Fibroblast of gingiva (primary cell): ENCODE measurements at places on chromosomes 6 and 20.

DNA sequence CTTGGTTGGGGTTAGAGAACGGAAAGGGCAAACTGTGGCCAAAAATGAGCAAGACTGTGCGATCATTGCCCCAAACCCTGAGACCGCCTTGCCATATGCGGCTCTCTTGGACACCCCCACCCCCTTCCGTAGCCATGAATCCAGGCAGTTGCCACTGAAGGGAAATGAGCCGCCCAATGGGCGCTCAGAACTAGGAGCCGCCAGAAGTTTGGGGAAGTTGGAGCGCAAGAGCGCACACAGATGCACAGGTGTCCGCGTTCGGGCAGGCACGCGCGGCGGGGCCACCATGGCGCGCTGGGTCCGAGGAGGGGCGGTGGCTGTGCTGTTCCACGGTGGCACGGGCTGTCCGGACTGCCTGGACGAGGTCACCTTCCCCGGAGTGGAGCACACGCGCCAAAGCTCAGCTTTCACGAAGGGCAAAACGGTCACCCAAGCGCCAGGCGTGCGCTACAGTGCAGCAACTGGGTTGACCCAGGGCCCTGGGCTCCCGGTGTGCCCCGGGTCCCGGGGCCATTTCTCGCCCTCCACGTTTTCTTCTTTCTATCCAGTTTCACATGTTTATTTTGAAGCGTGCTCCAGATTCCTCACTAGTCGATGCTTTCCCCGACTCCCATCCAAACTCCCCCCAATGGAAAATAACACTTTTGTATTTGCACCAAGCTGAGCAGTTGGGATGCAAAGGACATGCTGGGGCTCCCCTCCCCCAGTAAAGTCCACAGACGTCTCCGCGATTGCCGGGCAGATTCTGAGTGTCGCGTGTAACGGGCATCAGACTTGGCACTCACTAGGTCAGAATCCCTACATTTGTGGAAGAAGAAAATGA lies 906 bp upstream of the PDE10A start:
- peak; percentile 5 for DNase-seq

DNA sequence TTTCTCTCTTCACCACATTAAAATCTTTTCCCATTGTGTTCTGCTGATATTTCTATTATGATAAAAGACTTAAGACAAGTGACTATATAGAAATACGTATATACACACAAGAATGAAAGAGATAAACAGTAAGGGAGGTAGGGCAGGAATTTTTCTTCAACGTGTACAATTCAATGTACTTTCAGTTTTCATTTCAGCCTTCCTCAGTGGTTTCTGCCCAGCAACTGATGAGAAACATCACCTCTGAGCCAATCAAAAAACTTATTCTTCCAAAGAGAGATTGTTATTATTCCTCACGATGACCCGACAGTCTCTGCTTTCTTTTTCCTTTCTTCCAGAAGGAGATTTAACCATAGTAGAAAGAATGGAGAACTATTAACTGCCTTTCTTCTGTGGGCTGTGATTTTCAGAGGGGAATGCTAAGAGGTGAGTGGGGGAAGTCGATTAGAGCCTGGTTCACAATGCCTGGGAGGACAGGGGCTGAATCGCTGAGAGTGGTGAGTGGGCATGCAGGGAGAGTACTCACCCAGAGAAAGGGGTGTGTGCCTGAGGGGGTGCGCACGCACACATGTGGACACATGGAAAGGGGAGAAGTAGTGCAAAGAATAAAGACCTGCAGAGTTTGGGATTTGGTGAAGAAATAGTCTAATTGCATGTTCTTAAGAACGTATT lies at the start of gene BTN3A1:
BTN3A1 (plus strand) TSS at position 289 of the 672 bp plus-strand sequence. CDS start 3,289 bp downstream, outside the sequence.
- peak; percentile 61 for DNase-seq

GRCh38 chr6:33744001-33744848 lies 2.5 kb downstream of the IP6K3 start:
- DNase-seq, result peak; percentile 62

DNA sequence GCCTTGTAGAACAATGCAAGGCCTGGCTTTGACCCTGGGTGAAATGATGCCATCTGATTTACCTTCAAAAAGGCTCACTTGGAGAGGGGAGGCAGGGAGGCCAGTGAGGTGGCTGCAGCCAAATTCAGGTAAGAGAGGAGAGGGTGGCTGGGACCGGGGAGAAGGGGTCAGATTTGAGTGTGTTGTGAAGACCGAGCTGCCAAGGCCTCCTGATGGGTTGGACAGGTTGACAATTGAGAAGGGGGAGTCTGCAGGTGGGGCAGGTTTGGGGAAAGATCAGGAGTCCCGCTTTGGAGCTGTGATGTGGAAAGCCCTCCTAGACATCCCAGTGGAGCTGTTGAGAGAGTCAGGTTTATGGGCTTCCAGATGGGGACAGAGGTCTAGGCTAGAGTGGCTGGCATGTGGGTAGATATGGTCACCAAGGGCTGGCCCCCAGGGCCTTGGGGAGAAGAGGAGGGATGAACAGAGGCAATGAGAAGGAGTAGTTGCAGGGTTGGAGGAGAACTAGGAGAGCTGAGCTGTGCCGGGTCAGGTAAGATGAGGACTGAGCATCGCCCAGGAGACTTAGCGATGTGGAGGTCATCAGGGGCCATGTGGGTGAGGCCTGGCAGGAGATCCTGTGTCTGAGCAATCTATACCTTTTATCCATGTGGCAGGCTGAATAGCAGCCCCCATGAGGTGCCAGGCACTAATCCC lies 70.5 kb upstream of the TOX2 start:
- no peak for DNase-seq

GRCh38 chr6:155717374-155717773 lies 261.7 kb upstream of the NOX3 start:
- DNase-seq, result no peak

DNA sequence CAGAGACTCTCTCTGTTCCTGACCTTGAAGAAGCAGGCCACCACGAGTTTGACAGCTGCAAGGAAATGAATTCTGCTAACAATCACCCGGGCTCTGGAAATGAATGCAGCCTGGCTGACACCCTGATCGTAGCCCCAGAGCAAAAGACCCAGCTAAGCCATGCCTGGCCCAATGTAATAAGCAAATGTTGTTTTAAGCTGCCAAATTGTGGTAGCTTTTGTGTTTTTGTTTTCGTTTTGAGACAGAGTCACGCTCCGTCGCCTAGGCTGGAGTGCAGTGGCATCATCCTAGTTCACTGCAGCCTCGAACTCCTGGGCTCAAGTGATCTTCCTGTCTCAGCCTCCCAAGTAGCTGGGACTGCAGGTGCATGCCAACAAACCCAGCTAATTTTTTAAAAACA lies 3.3 kb upstream of the OXT start:
- DNase-seq, result no peak
